ENCODE measurements at places on chromosomes 2 and 18.

GRCh38 chr2:239671916-239672849 is 271.4 kb upstream of the HDAC4 start:
- no peak for DNase-seq

- DNase-seq: no peak
These were observed 125.8 kb upstream of the ZNF804A start for GRCh38 chr2:184472481-184472880.

DNA sequence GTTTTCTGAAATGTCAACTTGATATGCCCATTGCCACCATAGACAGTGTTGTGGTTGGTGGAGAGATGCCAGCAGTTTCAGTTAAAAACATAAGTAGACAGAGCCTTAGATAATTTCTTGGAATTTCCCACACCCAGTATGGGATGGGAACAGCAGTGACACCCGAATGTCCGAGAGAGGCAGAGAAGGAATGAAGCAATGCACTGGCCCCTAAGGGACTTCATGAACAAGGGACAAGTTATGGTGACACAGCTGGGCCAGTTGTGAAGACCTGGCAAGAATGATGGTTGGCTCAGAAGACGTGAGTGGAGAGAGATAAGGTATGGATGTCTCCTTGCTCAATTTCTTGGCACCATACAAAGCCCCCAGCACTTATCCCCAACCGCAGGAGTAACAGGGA is 165.2 kb upstream of the APCDD1 start:
- DNase-seq: no peak

GRCh38 chr18:46950064-46950656 is 32.8 kb downstream of the KATNAL2 start:
- DNase-seq: peak; percentile 51

DNA sequence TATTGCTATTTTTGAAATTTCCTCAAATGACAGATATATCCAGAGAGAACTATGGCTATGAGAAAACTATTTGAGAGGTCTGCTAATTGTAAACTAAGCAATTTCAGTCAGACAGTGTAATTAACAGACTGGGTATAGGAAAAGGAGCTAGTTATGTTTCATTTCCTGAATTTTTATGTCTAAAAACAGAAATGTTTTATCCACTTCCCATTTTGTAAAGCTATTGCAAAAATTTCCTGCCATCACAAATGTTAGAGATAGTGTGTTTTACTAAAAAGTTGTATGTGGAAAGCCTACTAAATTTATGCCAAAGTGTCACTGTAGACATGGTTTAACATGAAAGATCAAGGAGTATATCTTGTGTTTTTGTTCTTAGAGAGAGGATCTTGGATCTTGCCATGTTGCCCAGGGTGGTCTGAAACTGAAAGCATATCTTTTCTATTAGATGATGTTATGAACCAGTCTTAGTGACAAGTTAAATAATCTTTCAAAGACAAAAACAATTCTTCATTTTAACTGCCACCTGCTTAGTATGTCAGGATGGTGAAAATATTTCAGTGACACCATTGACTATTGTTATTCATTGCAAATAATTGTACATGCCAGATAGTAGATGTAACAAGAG is 40.5 kb upstream of the ITPRID2 start:
- DNase-seq: no peak

- no peak for DNase-seq
These were observed 230.0 kb upstream of the MGAT5 start for GRCh38 chr2:134023854-134024253.

DNA sequence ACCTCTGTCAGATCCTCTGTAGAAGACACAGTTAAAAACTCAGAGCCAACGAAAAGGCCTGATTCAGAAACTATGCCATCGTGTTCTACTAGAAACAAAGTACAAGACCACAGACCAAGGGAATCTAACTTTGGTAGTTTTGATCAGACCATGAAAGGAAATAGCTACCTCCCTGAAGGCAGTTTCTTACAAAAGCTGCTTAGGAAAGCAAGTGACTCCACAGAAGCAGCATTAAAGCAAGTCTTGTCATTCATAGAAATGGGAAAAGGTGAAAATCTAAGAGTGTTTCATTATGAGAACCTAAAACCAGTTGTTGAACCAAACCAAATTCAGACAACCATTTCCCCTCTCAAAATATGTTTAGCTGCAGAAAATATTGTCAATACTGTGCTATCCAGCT is 58.2 kb downstream of the FSIP2 start:
- DNase-seq: no peak

GRCh38 chr2:190809139-190809764 is 71.4 kb upstream of the GLS start:
- no peak for DNase-seq

- DNase-seq: no peak
These were observed 74.1 kb downstream of the ACTR3 start for GRCh38 chr2:113963965-113964364.

DNA sequence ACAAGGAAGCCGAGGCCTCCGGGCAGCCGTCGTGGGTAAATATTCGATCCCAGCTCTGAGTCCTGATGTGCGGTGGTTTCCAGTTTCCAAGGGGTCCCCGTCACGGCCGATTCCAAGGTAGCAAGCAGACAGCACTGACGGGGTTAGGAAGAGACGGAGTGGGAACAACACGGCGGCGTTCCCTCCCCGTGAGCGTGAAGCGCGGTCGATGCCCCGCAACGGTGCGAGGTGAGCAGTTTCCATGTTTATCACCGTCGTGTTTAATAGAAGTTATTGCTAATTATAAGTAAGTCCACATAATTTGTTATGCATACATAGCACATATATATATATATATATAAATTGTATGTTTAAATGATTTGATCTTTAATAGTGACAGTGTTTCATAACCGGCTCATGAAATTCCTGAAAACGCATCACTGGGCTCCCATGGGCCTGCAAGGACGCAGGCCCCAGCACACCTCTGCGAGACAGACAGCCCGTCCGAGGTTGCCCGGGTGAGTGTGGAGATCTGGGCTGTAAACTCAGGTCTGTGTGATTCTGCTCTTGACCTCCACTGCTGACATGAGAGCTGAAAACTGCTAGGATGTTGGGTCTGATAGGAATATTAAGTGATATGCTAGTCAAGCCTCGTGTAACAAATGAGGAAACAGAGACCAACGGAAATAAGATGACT is 243.5 kb upstream of the SALL3 start:
- DNase-seq: no peak

- DNase-seq: no peak
These were observed 4.3 kb upstream of the NIFK start for GRCh38 chr2:121740973-121741372.

DNA sequence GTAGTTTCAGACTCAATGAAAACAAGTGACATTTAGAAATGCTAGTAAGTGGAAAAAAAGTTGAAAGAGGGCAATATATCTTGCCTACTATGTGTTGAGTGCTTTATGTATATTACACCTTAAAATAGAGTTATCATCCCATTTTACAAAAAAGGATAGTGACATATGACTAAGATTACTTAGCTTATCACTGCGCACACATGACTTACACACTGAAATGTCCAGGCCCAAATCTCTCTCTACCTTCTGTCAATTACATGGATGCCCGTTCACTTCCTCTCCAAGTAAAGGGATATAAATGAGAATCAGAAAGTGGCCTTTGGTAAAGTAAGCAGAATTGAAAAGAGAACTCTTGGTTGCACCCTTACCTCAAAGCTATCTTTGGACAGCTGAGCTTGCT is 3.6 kb upstream of the PARD3B start:
- no peak for DNase-seq

DNA sequence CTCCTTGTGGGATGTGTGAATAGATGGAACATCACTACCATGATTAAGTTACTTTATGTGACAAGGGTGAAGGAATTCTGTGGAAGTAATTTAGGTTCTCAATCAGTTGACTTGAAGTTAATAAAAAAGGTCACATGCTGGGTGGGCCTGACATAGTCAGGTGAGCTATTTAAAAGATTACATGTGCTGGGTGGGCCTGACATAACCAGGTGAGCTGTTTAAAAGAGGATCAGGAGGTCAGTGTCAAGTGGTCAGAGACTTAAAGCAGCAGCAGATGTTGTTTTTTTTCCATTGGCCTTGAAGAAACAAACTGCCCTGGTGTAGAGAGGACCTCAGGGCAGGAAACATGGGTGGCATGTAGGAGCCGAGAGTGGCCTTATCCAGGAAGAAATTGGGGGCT is 3.3 kb downstream of the IL1R2 start:
- no peak for DNase-seq

- DNase-seq: no peak
These were observed 157.6 kb downstream of the ARL6IP6 start for GRCh38 chr2:152875701-152876695.

DNA sequence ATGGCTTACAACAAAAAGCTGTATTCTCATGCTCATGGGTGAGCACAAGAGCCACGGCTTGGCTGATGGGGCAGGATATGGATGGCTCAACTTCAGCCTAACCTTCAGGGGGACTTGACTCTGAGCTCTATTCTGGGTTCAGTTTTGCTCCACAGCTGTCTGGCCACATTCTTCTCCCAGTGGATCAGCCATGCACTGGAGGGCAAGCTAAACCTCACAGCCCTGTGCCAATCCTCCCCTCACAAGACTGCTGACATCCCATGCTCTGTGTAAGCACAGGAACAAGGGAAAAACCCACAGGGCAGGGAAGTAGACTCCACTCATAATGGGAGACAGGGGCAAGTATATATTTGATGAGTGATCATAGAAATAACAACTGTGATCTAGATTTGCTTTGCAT is 35.6 kb downstream of the COPS8 start:
- no peak for DNase-seq

DNA sequence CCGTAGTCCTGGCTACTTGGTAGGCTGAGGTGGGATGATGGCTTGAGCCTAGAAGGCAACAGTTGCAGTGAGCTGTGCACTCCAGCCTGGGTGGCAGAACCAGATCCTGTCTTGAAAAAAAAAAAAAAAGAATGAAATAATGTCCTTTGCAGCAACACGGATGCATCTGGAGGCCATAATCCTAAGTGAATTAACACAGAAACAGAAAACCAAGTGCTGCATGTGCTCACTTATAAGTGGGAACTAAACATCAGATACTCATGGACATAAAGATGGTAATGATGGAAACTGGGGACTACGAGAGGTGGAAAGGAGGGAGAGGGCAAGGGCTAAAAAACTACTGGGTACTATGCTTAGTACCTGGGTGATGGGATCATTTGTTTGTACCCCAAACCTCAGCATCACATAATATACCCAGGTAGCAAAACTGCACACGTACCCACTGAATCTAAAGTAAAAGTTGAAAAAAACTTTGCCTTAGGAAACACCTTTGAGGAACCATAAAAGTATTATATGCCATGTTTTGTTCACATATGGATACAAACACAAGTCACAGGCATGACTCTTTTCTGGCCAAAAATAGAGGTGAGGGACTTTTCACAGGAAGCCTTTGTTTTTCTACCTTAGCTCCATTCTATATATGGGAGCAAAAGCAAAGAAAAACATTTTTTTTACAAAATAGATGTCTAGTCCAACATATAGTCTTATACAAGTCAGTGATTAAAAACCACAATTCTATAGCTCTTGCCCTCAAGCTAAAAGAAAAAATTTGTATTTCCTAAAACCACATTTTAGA is 36.6 kb downstream of the GPR155 start:
- DNase-seq: peak; percentile 22

GRCh38 chr2:24345937-24346336 is 14.4 kb downstream of the ITSN2 start:
- no peak for DNase-seq

GRCh38 chr18:26386002-26386401 is 159.8 kb downstream of the TAF4B start:
- no peak for DNase-seq

GRCh38 chr2:160111951-160112798 is 49.8 kb upstream of the PLA2R1 start:
- DNase-seq: peak; percentile 25

DNA sequence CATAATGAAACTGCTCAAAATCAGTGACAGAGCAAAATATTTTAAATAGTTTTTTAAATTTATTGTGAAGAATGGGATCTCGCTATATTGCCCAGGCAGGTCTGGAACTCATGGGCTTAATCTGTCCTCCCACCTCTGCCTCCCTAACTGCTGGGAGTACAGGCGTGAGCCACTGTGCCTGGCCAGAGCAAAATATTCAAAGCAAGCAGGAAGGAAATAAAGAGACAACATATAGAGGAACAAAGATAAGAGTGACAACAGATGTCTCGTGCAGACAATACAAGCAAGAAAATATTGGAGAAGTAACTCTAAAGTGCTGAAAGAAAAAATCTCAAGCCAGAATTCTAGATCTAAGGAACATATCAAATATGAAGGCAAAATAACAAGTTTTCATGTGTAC is 5.0 kb upstream of the SCLY start:
- DNase-seq: no peak

- no peak for DNase-seq
These were observed 53.5 kb upstream of the ID2 start for GRCh38 chr2:8628179-8628865.

GRCh38 chr18:7980136-7980535 is 413.0 kb downstream of the PTPRM start:
- DNase-seq: no peak

DNA sequence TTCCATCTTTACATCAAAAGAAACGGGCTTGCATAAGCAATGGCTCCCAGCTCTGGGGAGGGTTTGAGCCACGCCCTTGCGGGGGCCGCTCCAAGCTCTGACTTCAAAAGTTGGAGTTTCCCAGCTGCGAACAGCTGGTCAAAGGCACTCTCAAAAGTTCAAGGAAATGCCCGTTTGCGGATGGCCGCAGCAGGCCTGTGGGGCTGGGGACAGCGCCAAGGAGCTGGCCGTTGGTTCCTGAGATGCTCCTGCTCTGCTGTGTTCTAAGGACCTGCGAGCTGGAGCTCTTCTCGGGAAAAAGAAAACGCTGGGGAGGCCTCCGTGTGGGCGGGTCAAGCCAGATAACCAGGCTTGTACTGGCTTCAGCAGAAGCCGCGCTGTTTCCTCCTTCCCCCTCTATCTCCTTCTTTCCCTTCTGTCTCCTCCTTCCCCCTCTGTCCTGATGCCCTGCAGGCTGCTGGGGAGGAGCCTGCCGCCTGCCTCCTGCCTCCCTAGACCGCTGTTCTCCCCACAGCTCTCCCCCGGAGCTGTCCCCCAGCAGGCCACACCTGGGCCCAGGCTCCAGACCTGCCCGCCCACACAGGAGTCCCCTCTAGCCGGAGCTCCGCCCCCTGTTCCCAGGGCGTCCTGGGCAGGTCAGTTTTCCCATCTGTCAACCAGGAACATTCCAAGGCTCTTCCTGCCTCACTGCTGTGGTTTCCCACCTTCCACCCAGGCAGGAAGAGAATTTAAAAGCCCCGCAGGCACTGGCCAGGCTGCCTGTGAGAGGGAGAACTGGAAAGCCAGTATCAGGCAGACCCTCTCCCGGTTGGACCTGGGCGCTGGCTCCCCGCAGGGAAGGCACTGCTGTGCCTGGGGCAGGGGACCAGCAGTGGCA is 14.1 kb downstream of the KLF11 start:
- peak; percentile 65 for DNase-seq

DNA sequence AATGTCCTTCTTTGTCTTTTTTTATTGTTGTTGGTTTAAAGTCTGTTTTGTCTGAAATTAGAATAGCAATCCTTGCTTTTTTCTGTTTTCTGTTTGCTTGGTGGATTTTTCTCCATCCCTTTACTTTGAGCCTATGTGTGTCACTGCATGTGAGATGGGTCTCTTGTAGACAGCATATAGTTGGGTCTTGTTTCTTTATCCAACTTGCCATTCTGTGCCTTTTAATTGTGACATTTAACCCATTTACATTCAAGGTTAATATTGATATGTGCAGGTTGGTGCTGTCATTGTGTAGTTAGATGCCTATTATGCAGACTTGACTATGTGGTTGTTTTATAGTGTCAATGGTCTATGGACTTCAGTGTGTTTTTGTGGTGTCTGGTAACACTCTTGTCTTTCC is 197.5 kb upstream of the FN1 start:
- no peak for DNase-seq

GRCh38 chr2:168272225-168272624 is 24.8 kb upstream of the STK39 start:
- no peak for DNase-seq
